ENCODE measurements at places on chromosomes 2 and 18.

DNA sequence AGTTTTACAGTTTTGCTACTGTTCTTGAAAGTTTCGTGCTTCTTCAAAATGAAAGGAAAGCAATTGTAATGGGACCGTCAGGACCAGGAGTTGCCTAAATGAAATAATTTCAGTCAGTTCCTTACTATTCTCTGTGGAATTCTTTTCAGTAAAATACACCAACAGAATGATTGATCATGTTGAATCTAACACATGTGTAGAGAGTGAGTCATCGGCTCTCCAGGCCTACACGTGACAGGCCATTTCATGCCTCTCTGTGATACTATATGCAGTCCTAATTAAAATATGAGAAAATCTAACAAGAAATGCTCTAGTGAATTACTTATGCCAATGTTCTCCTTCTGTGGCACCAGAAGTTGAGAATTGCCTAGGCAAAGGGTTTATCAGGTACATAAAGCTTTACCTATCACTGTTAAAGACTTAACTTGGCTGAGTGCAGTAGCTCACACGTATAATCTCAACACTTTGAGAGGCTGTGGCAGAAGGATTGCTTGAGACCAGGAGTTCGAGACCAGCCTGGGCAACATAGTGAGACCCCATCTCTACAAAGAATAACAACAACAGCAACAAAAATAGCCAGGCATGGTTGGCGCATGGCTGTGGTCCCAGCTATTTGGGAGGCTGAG, 199.4 kb downstream of the LRRTM1 start:
- DNase-seq: no peak

GRCh38 chr2:238421695-238422035, 5.1 kb upstream of the ASB1 start:
- DNase-seq: no peak

DNA sequence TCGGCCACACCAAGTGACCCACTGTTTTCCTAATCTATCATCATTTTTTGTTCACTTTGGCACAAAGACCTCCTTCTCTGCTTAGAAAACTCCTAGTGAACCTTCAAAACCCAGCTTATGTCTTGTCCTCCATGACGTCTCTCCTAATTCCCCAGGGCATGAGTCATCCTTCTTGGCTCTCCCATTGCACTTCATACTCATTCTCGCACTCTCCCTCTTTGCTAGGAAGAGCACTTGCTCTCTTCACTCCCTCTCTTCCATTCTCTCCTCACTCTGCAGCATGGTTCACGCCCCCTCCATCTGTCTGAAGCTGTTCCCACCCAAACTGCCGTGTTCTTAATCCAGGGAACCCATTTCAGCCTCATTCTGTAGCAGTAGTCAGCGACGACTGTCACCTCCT, 103.9 kb downstream of the MRO start:
- no peak for DNase-seq

DNA sequence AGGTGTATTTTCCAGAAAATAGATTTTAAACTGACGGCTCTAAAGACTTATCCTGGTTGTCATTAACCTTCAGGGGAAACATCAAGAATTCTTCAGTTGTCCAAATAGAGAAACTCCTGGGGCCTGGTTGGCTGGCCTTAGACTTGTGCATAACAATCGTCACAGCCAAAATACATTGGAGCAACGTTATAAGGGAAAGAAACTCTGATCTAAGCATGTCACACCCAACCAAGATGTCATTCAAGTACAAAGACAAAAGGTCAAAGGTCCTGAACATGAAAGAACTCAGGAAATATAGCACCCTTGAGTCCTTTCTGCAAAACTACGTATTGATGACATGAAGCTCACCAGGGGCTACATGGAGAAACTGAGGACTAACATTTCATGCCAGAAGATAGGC, 23.8 kb upstream of the APCDD1 start:
- DNase-seq: no peak

DNA sequence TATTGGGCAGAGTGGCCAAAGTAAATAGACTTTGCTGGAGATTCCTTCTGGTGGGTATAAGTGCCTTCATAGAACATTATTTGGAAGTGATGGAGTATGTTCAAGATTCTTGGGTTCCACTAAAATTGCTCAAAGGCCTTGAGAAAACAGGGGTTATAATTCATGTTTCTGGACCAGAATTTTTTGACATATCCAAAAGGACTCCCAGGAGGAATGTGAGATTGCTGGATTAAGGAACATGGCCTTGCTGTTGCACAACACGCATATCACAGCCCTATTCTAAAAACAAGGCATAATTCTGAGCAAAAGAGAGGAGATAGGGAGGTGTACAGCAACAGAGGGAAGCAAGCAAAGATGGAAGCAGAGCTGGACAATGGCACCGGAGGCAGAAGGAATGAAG, 111.7 kb upstream of the TNP1 start:
- DNase-seq: no peak

DNA sequence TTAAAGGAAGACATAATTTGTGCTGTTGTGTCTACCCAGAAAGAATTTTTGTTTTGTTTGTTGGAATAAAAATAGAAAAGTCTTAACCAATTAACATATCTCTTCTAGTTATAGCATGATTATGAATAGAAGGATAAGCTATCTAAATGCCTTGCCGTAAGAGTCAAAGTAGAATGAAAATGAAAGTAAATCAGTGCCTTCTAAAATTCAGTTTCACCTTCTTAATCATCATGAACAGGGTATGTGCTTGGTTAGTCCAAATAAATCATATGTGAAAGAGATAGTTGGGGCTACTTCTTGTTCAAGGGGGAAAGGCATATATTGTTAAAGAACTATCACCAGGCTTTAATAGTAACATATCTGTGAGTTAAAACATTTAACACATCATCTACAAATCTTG, 91.5 kb downstream of the GULP1 start:
- no peak for DNase-seq

DNA sequence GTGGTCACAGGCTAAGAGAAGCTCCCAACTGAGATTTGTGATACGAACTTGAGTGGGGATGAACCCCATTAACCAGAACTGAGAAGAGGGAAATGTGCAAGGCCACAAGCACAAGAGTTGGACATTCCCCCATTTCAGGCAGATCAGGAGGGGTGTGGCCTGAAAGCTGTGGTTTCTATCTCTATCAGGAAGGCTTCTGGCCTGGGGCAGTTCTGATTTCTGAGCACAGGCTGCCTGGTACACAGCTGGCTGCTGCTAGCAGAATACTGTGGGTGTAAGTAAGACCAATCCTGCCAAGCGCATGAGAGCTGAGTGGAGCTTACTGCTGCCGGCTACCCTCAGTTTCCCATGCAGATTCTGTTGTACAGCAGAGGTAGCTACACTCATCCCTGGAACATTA, 484.6 kb downstream of the SATB2 start:
- no peak for DNase-seq

All from GM12891 (cell line).